ENCODE measurements at places on chromosomes 11 and 22.

DNA sequence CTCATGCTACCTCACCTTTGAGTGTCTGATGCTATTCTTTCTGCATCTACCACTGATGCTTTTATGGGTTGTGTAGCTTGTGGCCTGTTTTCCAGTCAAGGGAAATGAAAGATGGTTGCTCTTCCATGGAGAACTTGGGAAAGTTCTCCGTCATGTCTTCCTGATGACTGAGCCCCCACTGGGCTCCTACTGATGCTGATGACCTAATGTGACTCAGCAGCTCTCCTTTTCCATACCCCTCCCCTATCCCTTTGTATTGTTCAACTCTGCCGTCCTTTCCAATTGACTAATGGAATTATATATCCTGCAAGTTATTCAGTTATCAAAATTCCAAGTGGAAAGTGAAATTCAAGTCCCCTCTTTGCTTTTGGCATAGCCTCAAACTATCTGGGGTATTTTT, 44.7 kb downstream of the REXO2 start:
- DNase-seq: no peak

DNA sequence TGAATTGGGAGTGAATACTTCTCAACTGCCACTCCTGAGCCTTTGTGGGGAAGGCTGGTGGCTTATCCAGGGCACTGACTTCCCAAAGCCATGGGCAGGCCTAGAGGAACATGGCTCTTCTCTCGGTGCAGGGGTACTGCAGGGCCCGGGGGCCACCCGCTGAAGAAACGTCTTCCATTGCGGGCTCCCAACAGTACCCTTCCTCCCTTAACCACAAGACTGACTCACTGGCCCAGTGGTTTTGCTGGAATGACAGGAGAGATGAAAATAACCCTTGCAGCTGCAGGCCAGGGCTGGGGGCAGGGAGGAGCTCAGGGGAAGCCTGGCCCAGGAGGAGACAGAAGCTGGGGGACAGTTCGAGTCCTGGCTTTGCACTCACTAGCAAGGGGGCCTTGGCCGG, 13.5 kb downstream of the TXN2 start:
- DNase-seq: no peak

DNA sequence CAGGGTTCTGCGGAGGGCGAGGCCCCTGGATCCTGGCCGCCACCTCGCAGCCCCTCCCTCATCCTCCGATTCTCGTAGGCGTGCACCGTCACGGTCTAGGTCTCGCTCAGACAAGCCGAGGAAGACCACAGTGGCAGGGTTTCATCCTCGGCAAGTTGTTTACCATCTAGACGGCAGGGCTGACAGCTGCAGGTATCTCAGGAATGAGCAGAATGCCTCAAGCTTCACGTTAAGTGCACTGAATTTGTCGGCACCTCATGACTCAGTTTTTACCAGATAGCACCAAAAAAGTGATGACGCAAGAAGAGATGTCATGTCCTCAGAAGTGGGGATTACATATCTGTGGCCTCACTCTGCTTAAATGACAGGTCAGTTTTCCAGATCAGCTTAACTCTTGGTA, 35.1 kb downstream of the WT1 start:
- no peak for DNase-seq

DNA sequence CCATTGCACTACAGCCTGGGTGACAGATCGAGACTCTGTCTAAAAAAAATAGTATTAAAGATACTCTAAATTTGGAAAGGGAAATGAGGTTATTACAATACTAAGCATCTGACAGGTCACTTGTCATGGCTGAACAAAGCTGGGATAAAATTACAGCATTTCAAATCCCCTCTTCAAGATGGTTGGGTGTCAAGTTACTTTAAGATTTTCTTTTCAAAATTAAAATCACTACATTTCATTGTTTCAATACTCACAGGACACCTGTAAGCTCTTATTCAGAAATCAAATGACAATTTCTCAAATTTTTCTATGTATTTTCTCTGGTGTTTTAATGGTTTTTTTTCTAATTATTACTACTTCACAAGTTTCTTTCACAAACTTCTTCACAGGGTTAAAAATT, 5.7 kb downstream of the TAF1D start:
- no peak for DNase-seq

DNA sequence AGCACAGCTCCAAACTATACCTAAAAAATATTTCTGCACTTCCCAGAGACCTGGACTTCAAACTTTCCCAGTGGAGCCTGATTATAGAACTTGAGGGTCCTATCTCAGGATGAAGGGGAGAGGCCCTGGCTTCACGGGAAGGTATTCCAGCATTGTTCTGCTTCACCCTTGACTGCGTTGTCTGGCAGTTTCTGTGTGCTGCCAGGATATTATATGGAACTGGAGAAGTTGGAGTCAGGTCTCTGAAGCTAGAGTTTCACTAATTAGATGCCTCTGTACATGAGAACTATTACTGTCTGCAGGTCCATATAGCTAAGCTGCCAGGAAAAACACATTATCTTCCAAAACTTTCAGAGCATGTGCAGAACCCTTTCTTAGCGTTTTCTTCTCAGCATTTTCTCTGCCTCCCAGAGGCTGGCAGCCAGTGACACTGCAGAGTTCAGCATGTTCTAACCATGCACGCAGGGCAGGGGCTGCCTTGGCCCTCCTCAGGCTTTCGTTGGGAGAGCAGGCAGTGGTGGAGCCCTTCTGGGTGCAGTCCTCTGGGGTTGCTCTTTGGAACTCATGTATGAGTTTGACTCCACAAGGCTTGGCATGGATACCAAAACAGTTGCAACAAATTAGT, 99.3 kb downstream of the CWC15 start:
- no peak for DNase-seq

DNA sequence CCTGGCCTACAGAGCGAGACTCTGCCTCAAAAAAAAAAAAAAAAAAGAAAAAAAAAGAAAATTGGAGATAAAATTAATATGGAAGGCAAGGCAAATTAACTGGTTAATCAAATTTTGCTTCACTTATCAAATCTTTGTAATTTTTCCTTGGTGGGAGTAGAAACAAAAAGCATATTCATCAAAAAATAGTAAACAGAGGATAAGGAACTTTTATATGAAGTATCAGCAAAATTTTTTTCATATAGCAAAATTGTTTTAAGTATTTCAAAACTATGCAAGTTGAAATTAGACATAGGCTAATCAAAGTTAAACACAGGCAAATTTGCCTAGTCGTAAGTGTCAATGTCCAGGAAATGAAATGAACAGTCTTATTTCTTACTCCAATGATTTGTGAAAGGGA, 33.0 kb downstream of the PICALM start:
- DNase-seq: no peak

DNA sequence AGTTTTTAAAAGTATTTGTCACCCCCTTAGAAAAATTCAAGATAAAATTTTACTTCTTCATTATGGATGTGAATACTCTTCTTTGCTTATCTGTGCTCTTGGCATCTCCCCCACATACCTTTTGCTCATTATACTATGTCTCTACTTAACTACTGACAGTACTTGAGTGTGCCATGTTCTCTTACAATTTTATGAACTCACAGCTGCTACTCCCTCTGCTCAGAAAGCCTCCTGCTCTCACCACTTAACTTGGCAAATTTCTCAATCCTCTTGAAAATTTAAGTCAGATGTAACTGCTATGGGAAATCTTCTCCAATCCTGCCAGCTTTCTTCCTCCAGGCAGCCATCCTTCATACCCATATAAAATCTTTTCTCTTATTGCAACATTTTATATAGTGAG, 163.4 kb downstream of the CNTN5 start:
- DNase-seq: no peak

DNA sequence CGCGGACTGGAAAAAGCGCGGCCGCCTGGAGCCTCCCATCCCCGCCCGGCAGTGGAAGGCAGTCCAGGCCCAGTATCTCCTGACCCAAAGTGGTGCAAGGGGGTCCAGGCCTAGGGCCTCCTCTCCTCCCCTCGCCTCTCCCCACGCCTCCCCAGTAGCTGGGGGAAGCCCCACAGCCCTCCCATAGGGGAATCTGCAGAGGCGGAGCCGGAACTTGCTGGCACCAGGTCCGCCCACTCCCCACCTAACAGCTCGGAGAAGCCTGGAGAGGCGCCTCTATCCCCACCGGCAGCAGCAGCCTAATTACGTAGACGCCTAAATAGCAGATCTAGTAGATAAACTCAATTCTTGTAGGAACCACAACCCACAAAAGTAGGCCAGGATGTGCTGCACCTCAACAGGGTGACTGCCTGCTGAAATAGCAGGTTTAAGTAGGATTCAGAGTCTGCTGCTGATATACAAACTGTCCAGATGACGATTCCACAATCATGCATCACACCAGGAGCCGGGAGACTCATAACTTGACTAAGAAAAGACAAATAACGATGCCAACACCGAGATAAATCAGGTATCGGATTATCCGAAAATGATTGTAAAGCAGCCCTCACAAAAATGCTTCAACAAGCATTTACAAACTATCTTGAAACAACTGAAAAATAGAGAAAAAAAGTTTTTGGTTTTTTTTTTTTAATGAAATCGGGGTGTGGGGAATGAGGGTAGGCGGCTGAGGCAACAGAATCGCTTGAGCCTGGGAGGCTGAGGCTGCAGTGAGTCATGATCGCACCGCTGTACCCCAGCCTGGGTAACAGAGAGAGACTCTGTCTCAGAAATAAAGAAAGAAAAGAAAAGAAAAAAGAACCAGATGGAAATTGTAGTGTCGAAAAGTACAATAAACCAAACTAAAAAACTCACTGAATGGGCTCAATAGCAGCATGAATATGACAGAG, 11.4 kb upstream of the BRD1 start:
- peak; percentile 42 for DNase-seq

- DNase-seq: no peak
These were observed 5.8 kb upstream of the RCOR2 start for GRCh38 chr11:63922673-63923192.

- no peak for DNase-seq
These were observed 14.3 kb upstream of the SLC36A4 start for GRCh38 chr11:93212094-93212493.

GRCh38 chr11:62664405-62665074, 470 bp downstream of the C11orf98 start:
- peak; percentile 22 for DNase-seq

- no peak for DNase-seq
These were observed 136.8 kb downstream of the CD44 start for GRCh38 chr11:35275786-35276170.

DNA sequence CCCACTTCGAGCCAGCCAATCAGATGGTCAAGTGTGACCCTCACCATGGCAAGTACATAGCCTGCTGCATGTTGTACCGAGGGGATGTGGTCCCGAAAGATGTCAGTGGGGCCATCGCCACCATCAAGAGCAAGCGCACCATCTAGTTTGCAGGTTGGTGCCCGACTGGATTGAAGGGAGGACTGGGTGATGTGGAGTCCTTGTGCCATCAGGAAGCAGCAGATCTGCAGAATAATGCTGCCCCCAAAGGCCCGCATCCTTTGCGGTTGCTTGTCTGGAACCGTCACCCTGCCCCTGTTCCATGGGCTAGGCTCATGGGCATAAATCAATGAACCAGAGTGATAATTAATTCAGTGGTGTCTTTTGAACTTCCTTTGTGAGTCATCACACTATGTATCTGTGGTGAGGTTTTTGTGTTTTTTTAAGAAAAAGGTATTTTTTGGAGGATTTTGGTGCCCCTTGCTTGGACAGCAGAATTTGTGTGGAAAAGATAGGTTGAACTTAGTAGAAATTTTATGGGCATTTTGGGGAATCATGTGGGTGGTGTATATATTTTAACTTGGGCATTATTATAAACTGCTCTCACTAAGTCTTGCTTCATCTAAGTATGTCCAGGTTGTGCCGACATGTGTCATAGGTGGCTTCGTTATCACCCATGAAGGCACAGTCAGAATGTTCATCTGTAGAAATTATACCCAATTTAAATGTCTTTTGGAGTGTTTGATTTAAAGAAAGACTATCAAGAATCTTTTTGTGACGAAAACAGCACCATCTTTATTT, 22.3 kb downstream of the LRRC74B start:
- no peak for DNase-seq

DNA sequence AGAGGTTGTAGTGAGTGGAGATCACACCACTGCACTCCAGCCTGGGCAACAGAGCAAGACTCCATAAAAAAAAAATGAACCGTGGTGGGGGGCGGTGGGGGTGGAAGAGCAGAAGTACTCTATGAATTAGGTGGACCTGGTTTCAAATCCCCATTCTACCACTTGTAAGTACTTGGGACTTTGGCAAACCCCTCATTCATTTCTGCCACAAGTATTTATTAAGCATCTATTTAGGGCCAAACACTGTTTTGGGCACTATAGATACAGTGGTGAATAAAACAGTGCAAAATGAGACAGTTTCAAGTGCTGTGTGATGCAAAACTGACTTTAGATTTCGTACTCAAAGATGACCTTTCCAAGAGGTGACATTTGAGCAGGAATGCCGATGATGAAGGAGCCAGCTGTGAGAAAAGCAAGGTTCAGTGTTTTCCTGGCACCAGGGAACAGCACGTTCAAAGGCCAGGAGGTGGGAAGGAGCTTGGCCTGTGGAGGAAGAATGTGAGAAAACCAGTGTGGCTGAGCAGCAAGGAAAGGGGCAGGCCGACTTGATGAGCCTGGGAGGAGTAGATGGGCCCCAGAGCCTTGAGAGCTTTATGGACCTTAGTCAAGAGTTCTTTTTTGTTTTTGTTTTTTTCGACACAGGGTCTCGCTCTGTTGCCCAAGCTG, 1.4 kb upstream of the TMEM134 start:
- no peak for DNase-seq

- DNase-seq: no peak
These were observed 125.8 kb downstream of the DDX10 start for GRCh38 chr11:108790501-108791299.

DNA sequence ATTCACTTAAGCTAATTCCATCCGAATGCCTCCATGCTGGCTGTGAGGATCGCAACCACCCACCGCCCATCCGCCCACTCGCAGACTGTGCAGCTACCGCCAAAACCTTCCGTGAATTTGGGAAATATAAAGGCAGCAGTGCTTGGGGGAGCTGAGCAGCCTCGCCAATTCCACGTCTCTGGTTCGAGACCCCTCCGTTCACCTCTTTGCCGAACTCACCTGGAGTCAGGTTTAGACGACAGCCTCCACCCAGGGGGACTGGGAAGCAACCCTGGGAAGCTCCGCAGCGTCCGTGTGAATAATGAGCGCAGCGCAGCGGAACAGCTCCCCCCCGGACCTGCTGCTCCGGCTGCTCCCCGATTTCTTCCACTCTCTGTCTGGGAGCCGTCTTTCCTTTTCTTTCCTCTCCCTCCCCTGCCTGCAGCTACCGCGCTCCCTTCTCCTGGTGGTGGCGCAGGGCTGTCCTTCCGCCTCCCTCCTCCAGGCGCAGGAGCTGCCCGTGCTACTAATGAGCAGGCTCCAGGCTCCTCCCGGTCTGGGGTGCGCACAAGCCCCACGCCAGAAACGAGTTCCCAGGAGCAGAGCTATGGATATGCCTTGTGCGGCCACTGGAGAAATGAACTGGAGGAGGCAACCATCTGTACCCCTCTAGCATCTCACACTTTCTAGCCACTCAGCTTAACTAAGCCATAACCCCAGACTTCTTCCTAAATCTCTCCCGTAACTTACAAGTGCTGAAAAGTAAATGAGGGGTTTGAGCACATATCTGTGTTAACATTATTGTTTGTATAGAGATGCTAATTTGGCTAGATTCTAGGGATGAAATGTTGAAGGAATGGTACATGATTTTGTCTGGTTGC, 107.3 kb downstream of the XKR3 start:
- no peak for DNase-seq

GRCh38 chr11:17773674-17774073, 39.1 kb downstream of the KCNC1 start:
- no peak for DNase-seq

Data from stimulated activated CD8-positive, alpha-beta memory T cell treated with anti-CD3 and anti-CD28 coated beads, Interleukin-15, amount 100 ng/mL, for 24 hours (primary cell).